Stimulated activated CD4-positive, alpha-beta T cell treated with anti-CD3 and anti-CD28 coated beads, Interleukin-1b, Interleukin-23, amount 100 ng/mL, for 1 hour (primary cell): ENCODE measurements at places on chromosomes 2 and 18.

DNA sequence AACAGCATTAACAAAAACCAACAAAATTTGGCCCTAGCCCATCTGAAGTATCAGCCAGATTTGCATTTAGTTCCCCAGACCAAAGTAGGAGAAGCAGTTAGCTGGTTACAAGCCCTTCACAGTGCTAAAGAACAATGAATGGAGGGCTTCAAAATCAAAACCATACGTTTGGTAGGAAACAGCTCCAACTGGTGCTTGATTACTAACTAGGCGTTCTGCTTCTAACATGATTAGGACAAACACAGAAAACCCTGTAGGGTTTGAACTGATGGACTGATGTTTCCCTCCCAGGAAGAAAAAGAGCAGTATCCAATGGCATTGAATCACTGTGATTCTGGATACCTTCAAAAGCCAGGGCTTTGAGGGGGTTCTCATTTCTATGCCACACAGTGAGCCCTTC is 20.5 kb upstream of the STAT4 start:
- DNase-seq = no peak

- DNase-seq = no peak
These were observed 1108.5 kb upstream of the CDH2 start for GRCh38 chr18:29285471-29285870.

- no peak for DNase-seq
These were observed 48.1 kb downstream of the EIPR1 start for GRCh38 chr2:3329491-3329890.

GRCh38 chr2:127193164-127193966 is 26.7 kb downstream of the CYP27C1 start:
- DNase-seq = no peak

GRCh38 chr2:197077336-197077735 is 150.8 kb upstream of the PGAP1 start:
- DNase-seq = no peak

DNA sequence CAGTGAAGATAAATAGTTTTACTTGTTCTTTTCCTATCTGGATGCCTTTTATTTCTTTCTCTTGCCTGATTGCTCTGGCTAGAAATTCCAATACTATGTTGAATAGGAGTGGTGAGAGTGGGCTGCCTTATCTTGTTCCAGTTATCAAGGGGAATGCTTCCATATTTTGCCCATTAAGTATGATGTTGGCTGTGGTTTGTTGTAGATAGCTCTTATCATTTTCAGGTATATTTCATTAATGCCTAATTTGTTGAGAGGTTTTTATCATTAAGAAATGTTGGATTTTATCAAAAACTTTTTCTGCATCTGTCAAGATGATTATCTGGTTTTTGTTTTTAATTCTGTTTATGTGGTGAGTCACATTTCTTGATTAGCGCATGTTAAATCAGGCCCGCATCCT is 655.8 kb downstream of the NUP35 start:
- no peak for DNase-seq

GRCh38 chr2:875687-876615 is 74.7 kb upstream of the SNTG2 start:
- no peak for DNase-seq

DNA sequence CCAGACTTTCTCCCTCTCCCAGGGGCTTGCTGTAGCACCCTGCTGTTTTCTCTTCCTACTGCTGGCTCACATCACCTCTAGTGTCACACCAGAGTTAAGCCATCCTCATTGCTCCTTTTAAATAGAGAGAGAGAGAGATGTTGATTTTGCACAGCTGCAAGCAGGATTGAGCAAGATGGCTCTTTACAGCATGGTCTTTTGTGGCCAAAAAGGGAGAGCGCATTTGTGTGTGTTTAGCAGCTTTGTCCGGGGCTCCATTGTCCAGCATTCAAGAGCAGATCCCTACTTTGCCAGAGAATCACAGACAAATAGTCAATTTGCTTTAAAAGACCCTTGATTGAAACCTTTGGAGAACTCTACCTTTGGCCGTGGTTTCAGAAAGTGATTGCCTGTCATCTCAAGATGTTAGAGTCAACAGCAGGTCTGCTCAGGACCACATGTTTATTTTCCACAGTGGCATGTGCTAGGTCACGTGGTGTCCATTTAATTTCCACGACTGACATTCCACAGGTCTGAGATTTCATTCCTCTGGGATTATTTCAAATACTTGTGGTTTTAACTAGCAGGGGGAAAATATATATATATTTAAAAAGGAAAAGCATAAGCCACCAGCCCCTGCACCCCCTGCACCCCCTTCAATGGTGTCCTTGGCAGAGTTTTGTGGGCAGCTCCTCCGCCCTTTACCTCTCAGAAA is 359.9 kb upstream of the SLC14A2 start:
- no peak for DNase-seq

- DNase-seq = no peak
These were observed 594.1 kb downstream of the LRRTM4 start for GRCh38 chr2:76928026-76928425.

- DNase-seq = no peak
These were observed 90.2 kb downstream of the PXDN start for GRCh38 chr2:1653956-1654695.

GRCh38 chr2:202017940-202018339 is 15.7 kb upstream of the FZD7 start:
- DNase-seq = no peak

DNA sequence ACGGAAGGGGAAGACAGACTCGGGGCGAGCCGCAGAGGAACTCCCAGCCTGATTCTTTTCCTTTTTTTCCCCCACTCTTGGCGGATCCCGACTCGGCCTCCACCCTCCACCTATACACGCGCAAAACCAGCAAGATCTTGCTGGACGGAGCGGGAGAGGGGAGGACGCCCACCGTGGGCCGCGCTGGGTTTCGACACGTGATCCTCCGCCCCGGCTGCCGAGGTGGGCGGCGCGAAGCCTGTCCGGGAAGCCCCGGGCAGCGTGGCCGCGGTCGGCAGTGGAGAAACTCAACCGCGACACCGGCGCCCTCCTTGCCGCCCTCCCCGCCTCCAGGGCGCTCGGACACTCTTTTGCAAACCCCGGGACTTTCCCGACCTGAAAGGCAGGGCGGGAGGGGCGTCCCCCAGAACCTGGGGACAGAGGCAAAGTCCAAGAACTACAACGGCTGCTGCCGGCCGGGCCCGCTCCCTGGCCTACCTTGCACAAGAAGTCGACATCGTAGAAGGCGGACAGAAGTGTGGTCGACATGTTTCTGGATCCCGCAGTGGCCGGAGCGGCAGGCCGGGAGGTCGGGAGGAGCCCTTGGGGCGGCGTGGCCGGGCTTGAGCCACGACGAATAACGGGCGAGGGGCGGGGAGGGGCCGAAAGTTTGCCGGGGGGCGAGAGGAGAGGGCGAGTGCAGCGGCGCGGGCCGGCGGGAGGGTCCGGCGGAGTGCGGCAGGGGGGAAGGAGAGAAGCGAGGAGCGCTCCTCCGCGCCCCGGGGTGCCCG is 433 bp downstream of the ZFP36L2 start:
- peak; percentile 15 for DNase-seq

- no peak for DNase-seq
These were observed 294.5 kb upstream of the NT5C1B start for GRCh38 chr2:18883616-18884456.

DNA sequence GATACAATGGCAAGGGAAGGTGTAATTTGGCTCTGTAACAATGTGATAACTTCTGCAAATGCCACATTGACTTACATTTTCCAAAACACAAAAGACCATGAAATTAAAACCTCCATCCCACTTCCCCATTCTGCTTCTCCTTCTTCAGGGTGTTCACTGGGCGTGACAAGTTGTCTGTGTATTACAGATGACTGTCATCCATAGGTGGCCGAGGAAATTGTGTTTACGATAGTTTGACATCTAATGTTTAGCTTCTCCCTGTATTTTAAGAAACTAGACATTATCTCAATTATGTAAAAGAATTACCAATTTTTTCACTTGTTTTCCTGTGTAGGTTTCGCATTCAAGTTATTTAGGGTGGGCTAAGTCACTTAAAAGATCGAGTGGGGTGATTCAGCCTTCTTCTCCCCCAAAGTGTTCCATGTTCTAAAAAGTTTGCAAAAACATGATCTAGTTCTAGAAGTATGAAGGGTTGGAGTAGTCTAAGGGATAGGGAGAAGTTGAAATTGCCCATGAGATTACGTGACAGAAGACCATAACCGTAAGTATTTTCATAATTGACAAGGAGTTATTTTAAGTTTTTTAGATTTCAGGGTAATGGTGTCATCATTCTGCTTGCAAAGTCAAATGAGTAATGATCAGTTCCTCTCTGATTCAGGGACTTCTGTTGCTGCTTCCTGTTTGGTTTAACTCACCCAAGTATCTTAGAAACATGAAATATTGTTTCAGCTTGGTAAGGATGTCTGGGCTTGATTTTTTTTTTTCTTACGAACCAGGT is 25.2 kb upstream of the CYTIP start:
- no peak for DNase-seq

DNA sequence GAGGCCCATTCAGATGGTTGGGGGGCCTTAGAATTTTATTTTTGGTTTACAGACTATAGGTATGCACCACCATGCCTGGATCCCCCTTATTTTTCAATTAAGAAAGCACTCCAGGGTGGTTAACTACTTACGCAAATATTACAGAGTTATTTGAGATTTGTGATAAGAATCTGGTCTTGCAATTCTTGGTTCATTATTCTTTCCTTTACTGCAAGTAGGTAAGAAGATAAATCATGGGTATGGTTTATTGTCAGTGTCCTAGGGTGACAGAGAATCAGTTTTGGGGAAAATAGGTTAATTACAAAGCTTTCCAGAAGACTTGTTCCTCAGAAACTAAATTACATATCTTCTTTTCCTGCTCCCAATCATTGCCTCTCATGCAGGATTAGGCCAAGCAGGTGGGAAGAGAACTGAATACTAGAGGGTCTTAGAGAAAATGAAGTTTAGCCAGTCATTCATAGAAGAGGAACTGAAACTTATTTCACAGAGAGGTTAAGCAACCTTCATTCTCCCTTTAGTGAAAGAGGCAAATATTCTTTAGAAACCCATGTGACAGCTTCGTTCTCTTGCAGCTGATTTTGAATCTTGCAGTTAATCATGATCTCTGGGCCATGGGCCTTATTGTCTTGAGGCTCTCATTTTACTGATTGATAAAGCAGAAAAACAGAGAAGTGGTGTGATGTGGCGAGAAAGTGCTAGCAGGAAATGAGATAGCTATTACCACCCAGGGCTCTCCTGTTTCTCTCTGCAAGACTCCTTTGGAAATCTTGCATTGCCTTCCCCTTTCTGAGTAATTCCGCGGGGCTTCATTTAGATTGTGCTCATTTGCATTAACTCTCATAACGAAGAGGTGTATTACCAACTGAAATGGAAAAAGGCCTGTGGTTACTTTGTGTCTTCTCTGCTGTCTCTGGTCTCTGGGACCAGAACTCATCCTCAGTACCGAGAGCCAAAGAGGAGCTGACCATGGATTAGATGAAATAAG is 44.8 kb upstream of the ARHGAP25 start:
- no peak for DNase-seq

DNA sequence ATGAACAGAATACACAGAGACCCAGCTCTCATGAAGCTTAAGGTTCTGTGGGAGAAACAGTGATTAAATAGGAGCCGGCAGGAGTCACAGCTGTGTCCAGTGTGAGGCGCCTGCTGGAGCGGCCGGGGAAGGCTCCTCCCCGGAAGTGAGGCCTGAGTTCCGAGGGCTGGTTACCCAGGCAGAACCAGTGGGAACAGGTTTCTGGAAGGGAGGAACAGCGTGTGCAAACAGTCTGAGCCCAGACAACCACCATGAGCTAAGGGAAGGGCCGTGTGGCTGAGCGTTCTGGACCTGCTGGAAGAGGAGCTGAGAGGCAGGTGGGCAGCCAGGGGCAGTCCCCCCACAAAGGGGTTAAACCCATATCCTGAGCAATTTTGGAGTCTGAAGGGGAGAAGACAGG is 26.0 kb upstream of the NPAS2 start:
- no peak for DNase-seq

- no peak for DNase-seq
These were observed 55.4 kb upstream of the THOC1 start for GRCh38 chr18:323253-323622.

DNA sequence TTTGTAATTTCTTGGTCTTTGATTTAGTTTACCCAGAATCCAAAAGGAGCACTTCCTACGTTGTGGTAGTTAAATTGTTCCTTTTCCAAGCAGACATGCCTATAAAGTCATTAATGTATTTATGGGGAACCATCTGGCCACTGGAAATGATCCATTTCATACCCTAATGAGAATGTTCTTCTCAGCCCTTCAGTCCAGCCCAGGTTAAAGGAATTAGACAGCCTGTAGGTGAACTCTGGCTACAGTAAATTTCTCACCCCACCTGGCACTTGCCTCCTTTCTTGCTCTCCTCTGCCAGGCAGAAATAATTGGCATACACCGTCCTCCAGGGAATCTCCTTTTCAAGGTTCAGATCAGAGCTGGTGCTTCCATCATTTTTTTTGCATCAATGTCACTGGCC is 121.1 kb downstream of the SETBP1 start:
- DNase-seq = no peak

- no peak for DNase-seq
These were observed at the start of gene SYT4 for GRCh38 chr18:43277164-43277600. Gene SYT4, minus strand, starts transcription at chr18:43277490. Its CDS starts 209 bp downstream, at chr18:43277281.

- no peak for DNase-seq
These were observed 758 bp downstream of the RIF1 start for GRCh38 chr2:151410485-151410834.

DNA sequence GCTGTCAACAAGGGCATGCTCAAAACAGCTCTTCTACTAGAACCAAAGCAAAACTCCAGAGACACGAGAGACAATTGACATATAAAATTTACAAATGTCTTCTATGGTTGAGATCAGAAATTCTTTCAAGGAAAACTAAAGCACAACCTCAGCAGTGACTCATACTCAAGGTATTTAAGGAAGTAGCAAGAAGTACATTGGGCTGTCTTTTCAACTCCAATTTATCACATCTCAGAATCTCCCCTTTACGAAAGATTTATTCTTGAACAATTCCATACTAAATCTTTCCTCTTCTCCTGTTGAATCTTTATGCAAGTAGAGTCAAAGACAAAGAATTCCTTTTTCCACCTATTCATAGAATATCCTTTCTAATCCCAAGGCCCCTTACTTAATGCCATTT is 324.0 kb downstream of the IRS1 start:
- no peak for DNase-seq

GRCh38 chr2:235725016-235725489 is 231.2 kb downstream of the AGAP1 start:
- no peak for DNase-seq

DNA sequence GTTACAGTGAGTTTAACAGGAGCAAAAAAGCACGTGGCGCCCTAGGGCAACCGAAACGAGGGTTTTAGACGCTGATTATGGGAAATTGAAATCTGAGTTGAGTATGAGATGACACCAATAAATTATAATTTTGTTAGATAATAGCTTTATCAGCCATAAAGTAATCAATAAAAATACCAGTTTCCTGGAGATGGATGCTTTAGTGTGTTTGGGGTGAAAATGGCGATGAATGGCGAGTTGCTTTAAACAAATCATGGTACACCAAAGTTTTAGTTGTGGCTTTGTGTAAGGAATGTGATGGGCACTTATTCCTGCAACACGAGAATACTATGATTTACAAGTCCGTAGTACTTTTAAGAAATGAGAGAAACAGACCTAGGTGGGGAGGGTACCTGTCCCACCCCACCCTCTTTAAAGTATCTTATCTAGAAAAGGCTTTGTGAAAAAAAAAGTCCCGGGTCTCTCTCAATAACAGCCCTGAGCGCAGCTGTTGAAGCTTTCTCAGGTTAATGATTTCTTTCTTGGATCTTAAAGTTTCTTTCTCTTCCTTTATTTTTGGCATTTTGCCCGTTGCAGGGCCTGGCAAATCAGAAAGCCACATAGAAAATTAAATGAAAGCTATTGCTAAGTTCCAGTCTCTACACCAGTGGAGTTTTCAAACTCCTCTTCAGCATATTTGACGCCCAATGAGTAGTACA is 1.5 kb upstream of the RRM2 start:
- no peak for DNase-seq

GRCh38 chr18:49072524-49072934 is 121.8 kb upstream of the SMAD7 start:
- no peak for DNase-seq
